ENCODE measurements at places on chromosomes 12 and 14.

- DNase-seq, result no peak
These were observed 383.6 kb downstream of the BCAT1 start for GRCh38 chr12:24565300-24565699.

DNA sequence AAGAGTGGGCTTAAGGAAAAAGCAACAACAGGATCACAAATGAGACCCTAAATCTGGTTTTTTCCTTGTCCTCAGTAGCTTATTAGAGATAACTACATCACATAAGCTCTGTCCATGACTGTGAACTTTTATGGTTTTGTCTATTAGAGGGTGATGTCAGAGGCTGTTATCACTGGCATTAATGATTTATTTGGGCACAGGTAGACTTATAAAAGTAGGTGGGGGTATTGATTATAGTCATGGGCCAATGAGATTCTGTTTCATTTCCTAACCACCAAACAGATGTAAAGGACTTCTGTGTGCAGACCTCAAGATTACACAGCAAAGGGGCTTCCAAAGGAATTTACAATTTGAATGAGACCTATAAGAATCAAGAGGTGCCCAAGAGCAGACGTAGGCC lies 316.4 kb downstream of the NRXN3 start:
- no peak for DNase-seq

DNA sequence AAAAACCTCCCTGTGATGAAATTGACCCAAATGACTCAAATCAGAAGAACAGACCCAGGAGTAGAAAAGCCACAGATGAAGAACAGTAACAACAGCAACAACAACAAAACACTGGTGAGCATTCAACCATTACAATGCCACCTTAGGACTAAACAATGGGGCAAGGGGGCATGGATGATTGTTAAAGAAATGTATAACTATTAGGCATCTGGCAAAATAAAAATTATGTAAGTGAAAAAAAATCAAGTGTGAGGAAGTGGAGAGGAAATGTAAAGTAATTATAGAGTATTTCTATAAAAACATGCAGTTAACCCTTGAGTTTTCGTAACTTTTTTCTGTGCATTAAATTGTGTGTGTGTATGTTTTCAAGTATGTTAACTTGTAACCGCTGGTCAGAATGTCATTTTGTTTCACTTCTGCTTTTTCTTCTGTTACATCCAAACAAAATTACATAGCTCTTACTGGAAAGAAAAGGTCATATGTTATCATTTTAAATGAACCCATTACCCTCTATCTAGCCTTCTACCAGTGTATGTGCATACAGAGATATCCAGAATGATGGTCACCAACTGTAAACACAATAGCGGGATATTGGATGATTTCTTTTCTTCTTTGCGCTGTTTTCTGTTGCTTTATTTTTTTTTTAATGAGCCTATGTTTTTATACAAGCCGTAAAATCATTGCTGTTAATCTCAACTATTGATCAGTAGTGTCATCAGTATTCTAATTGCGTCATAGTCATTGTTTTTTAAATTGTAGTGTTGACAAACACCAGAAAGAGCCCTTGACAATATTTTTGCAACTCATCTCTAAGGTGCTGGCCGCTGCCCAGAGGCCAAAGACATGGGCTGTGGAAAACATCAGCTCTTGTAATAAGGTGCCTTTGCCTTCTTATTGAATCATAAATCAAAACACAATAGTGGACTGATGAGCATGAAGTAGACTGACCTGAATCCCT lies 170.6 kb downstream of the CRADD start:
- no peak for DNase-seq

- no peak for DNase-seq
These were observed 1155.2 kb downstream of the TMEM121 start for GRCh38 chr14:106681568-106681967.

DNA sequence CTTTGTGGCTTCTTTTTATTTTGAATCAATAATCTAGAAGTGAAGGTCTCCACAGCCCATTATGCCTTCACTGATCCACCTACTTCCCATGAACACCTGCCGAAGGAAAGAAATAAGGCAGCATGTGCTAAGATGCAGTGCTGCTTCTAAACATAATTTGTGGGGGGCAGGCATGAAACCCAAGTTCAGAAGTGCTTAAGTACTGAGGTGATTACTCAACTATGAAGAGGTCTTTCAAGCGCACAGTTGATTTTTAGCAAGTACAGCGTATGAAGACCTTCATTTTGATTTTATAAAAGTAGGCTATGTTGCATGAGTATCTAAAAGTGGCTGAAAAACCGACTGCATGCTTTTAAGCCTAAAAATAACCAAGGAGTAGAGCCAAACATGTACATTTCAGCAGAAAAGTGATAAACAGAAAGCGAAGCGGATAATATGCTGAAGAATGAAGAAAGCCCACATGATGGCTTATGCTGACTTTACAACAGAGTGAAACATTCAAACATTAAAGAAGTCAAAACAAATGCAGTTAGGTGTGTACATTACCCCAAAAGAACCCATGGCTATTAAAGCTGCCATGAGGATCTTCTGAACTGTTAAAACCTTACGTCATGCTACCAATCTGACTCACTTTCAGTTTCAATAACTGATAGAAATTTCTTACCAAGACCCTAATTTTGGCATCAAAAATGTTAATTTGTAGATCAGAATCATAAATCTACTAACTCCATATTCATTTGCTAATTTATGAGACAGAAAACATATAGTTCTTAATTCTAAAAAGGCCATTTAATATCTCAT lies 29.3 kb downstream of the KICS2 start:
- DNase-seq, result no peak

DNA sequence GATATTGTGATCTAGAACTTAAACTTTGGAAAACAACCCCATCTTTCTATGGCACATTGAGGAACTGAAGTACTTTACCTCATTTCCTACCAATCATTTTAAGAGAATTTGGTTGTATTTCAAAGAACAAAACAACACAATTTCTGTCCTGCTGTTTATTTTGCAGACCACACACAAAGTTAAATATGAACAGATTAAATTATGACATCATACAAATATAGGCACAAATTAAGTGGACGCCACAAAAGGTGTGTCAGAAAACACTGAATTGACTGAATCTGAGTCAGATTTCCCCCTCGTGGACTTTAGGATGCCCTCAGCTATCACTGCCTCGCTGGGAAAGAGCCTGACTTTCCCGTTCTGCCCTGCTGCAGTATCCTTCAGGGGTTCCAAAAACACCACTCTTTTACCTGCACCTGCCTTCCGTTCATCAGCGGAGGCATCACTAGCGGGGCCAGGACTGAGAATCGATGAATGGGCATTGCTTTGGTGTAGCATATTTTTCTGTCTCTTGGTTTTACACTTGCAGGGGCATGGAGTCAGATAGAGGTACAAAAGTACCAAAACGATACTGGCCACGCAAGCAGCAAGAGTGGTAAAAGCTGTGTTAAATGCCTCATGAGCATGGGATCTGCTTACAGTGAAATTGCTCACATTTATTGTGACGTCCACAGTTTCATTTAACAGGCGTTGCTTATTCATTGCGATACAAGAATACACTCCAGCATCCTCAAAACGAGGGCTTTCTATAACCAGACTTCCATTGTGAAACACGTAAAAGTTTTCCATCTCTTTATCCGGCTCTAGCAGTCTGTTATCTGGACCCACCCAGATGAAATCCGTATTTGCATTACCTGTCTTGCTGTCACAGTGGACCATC lies 2.0 kb upstream of the PCED1B start:
- no peak for DNase-seq
